ENCODE measurements at places on chromosomes 5 and 9. TPM values are rescaled to one million over a fixed set of nuclear protein-coding genes. Genes with fewer than 3 reads are reported as not detected.

DNA sequence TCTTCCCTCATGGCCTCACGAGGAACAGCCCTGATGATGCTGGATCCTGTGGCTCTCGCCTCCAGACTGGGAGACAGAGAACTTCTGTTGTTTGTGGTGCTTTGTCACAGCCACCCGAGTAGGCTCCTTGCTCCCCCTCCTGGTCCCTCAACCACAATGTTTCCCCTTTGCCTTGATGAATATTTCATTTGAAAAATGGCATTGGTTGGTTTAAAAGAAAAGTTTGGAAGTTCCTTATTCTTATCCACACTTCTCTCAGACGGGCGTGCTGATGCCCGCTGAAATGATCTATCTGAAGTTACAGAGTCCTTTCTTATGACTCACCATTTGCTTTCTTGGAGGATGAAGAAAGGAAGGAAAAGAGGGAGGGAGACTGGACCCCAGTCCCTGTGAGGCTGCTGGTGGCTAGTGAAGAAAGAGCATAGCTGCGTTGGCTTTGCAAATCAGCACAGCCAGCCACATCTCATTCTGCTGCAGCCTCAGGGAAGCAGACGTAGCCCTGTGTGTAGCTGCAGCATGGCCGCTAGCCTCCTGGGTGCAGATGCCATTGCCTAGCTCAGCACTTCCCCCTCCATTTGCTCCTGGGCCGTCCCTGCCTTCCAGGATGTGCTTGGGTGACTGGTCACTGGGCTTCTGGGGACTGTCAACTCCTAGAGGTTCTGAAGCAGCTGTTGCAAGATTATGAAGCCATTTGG lies 185.9 kb downstream of the ERCC6L2 start:
- no peak for DNase-seq

DNA sequence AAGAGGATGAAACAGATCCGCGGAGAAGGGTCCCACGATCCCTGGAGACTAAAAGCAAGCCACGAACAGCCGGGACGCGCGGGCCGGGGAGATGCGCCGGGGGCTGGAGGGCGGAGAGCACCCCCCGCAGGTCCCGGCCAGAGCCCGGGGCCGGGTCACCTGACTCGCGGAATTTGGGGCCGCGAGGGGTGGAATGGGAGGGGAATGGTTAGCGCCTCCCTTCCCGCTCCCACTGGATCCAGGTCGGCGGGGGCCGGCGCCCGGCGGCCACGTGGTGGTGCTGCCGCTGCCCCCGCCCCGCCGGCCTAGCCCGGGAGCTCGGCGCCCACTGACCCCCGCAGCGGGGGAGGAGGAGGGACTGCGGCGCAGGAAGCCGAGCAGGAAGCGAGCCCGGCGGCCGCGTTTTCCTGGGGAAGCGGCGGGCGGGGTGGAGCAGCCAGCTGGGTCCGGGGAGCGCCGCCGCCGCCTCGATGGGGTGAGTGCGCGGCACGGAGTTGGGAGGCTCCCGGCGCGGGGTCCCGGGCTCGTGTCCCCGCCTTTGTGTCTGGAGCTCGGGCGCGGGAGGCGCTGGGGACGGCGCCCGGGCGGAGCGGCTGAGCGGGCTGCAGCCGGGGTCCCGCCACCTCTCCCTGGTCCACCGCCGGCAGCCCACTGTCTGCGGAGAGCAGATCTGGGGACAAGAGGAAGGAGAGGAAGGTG lies at the start of gene RAI14:
Gene RAI14 (plus strand): TSS at position 328 of the 699 bp plus-strand sequence. CDS start 30,592 bp downstream, outside the sequence.
- no peak for DNase-seq

DNA sequence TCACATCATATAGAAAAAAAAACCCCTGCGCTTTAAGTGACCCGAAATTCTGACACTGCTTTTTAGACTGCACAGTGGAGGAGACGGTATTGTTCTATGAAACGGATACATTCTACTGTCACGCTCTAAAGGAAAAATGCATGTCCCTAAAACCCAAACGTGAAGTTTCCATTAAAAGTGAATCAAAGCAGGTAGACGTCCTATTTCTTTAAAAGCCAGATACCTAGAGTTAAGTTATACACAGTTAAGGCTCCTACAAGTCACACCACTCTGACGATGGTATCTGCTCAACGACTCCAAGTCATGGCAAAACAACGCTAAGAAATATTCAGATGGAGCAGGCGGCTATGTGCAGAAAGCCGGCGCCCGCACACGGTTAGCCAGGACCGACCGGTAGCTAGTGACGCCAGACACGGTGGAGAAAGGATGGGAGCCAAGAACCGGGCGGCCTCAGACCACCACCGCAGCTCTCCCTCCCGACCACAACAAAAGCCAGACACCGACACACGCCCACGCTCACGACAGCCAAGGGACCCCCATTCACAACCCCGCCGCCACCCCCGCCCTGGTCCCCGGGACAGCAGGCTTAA lies 734 bp downstream of the SKP1 start:
- peak; percentile 30 for DNase-seq

GRCh38 chr9:14992081-14992480 lies 81.9 kb upstream of the FREM1 start:
- no peak for DNase-seq

DNA sequence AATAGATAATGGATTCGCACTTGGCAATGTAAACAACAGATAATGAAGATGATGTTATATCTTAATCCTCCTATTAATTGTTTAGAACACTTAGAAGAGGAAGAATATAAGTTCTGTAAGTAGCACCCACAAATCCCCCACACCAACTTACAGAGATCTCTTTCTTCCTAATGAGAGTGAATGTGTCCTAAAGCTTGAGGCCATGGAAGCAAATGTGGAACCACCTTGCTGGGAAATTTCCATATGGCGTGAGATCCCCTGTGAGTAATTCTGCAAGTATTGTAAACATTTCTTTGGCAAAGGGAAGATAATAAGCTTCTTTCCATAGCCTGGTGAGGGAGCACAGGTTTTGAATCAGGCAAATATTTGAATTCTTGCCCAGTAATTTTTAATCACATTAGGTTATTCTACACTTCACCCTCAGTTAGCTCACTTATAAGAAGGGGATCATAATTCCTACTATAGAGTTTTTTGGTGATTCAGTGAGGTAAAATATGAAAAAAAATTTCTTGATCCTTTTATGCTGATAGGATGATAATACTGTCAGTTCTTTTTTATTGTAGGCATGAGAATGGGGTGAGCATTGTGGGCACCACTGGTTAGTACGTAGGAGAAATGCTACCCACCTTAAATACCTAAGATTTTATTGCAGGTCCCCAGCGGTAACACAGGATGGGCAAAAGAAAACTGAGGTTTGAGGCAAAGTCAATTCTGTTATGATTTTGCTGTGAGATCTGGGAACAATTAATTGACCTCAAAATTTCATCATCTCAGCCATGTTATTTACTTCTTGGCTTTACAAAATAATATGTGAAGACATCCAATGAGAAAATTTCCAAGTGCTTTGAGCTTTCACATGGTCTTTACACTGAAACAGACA lies 574.8 kb downstream of the PSAT1 start:
- no peak for DNase-seq

- no peak for DNase-seq
Observed at GRCh38 chr9:134375430-134376385, 49.5 kb downstream of the RXRA start.

GRCh38 chr9:4346131-4346530 lies 46.3 kb upstream of the GLIS3 start:
- no peak for DNase-seq

Gene IZUMO3
- not detected for polyA plus RNA-seq

Gene LRRC19
- polyA plus RNA-seq: 15.3 TPM

Gene ARL10
- 10.0 TPM for polyA plus RNA-seq

Gene SPDL1
- polyA plus RNA-seq: 42.0 TPM

Gene MEIKIN
- polyA plus RNA-seq: 0.19 TPM

Gene FAT2
- polyA plus RNA-seq: 8.8 TPM

Gene RAD50
- 52.4 TPM for polyA plus RNA-seq
